ENCODE measurements at places on chromosomes 5 and 9.

- no peak for DNase-seq
These were observed 15.1 kb upstream of the IGFBPL1 start for GRCh38 chr9:38439291-38439915.

GRCh38 chr9:130872912-130873503 is 23.6 kb downstream of the QRFP start:
- DNase-seq = no peak

DNA sequence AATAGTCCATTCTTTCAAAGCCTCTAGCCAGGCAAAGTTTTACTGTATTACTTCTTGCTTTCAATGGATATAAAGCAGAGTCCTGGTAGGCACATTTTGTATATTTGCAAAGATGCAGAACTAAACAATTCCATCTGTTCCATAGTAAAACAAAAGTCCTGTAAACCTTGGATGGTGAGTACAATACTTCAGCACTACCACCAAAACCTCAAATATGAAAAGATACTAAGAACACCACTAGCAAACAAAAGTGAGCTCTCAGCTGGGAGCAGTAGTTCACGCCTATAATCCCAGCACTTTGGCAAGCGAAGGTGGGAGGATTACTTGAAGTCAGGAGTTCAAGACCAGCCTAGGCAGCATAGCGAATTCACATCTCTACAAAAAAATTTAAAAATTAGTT is 195.0 kb downstream of the MSX2 start:
- no peak for DNase-seq

GRCh38 chr9:8961186-8961851 is 1161.7 kb upstream of the DMAC1 start:
- no peak for DNase-seq

DNA sequence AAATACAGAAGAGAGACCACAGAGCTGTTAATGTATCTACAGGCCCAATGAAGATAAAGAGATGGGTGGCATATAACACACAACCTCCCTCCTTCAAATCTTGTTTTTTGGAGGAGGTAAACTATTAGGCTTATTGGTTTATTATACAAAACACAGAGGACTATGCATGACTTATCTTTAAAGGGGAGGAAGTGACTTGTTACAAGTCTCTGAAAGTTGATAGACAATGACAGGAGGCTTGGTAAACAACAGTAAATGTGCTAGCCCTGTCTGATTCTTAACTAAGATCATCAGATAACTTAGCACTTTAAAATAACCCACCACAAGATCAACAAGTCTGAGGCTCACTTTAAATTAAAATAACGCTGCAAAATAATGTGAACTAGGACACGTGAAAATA is 219.0 kb downstream of the MLLT3 start:
- DNase-seq = no peak

DNA sequence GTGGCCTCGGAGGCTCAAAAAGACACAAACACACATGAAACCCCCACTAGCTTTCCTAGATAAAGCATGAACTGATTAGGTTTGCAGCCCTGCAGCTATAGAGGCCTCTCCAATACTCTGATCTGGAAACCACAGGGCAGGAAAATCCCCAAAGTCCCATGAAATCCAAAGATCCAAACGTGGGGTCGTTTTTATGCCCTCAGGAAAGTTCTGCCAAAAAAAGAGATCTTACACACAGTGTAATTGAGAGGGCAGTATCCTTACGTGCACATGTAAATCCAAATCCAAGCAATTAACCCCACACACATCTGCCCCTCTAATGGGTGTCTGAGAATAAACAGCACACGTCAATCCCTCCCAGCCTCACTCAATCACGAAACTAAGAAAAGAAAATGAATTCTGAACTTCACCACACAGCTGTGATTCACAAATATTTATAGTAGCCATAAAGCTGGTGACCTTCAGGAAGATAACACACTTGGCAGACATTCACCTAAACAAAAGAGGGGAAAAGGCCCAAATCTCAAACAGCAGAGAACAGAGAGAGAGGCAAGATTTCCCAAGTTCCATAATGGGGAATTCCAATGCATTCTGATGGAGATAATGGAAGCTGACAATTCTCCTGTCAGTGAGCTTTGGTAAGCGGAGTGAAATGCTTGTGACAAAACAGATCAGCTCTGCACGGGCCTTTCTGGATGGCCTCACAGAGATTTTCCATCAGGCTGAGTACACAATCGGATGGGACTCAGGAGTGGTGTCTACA is 114.2 kb downstream of the SEMA5A start:
- DNase-seq = no peak
